Smooth muscle cell of trachea (primary cell): ENCODE measurements at places on chromosomes 12 and 14. TPM values are rescaled to one million over a fixed set of nuclear protein-coding genes. Genes with fewer than 3 reads are reported as not detected.

The PIWIL1 gene
- 0.17 TPM in 1 of 2 replicates, not detected in the other for total RNA-seq

The PGF gene
- total RNA-seq, result 14.8 and 22.5 TPM in 2 replicates

The DIO2 gene
- 6.0 and 16.1 TPM in 2 replicates for total RNA-seq

The GPRC5D gene
- 0.15 TPM in 1 of 2 replicates, not detected in the other for total RNA-seq
